NCI-H510A treated with DMSO at 0.1 percent for 48 hours (cell line): ENCODE measurements at places on chromosomes 7 and 10.

GRCh38 chr10:57968328-57969016, 299.2 kb downstream of the IPMK start:
- no peak for DNase-seq

DNA sequence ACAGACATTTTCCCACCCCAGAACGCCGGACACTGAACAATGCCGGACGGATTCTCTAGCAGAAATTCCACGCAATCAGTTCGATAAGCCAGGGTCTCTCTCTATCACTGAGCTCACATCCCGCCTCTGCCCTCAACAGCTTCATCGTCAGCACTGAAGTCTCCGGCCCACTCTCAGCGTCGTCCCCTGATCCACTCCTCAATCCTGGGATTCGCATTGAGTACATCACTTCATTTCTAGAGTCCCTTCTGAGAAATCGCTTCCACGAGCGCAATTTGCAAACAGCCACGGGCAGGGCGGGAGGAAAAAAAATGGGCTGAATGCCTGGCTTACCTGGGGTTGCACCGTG, 365 bp downstream of the YME1L1 start:
- DNase-seq, result peak; percentile 3

GRCh38 chr7:37923996-37924395, 3.6 kb downstream of the EPDR1 start:
- no peak for DNase-seq

- DNase-seq, result no peak
Measured at GRCh38 chr7:134375206-134375605, 58.5 kb upstream of the SLC35B4 start.

GRCh38 chr10:18364987-18365775, 225.0 kb downstream of the CACNB2 start:
- no peak for DNase-seq

DNA sequence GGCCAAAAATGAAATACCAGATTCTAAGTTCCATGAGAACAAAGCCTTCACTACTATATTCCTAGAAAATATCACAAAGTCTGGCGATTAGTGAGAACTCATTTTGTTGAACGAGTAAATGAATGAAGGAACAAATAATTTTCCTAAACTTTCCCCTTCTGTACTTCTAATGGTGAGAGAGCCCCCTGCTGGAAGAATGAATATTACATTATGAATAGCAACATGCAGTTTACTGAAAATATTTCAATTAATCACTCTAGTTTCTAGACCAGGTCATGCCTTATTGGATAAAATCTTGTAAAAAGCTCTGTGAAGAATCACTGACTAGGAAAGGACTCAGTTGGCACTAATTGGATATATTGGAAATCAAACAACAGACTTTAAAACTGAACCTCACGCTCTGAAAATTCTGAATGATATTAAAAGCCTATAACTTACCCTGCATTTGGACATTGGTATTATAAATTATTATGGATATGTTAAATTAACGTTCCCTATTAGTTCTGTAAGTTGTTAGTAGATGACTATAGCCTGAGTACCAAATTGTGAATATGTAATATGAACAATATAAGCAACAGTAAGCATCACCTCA, 32.4 kb upstream of the MTPN start:
- peak; percentile 49 for DNase-seq

DNA sequence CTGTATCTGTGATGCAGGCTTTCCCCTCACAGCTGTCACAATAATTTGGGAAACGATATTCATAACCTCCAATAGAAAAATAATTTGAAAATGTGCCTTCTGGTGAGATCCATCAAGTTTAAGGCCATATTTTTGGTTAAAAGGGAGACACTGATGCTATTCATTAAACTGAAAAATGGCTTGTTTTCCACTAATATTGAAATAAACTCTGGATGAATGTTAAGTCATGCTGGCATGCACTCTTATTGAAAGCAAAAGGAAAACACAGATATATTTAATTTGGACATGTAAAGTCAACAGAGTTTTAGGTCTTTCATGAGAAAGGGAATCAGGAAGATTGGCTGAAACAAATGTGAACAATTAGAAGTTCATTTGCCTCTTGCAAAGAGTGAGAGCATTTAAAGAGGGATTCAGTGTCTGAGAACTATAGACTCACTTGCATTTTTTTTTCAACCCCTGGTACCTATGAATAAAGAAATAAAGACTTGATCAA, 879.2 kb downstream of the LRMDA start:
- DNase-seq, result no peak

DNA sequence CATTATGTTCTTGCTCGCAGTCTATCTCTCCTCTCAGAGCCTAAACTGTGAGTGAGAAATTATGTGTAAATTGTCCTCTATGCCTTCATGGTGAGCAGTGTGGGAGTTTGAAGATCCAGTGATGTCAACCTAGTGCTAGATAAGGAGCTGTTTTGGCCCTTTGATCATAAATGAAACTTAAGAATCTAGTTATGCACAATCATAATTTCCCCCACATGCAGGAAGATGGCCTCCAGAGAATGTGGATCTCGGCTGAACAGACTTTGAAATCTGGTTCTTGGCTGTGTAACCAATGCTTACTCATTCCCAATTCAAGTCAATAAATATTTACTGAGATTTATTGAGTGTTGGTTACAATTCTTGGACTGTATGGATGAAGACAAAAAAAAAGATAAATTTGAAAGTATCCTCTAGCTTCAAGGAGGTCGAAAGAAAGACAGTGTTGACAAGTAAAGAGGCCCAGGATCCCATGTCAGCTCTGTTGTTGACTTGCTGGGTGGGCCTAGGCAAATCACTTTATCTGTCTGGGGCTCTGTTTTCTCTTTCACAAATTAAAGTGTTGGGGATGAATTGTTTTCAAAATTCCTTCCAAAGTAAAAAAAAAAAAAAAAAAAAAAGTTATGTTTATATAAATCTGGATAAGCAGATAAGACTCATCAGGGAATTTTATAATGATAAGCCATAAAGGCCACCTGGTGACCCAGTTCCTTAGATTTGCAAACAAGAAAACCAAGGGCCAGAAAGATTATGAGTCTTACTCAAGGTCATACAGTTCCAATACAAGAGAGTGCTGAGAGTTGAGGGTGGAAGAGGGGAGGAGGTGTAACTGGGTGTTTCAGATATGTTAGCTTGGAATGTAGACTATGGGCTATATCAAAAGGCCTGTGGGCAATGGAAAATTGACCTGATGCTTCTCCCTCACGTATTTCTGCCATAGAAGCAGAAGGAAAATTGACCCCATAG, 969.9 kb downstream of the KCNMA1 start:
- no peak for DNase-seq

DNA sequence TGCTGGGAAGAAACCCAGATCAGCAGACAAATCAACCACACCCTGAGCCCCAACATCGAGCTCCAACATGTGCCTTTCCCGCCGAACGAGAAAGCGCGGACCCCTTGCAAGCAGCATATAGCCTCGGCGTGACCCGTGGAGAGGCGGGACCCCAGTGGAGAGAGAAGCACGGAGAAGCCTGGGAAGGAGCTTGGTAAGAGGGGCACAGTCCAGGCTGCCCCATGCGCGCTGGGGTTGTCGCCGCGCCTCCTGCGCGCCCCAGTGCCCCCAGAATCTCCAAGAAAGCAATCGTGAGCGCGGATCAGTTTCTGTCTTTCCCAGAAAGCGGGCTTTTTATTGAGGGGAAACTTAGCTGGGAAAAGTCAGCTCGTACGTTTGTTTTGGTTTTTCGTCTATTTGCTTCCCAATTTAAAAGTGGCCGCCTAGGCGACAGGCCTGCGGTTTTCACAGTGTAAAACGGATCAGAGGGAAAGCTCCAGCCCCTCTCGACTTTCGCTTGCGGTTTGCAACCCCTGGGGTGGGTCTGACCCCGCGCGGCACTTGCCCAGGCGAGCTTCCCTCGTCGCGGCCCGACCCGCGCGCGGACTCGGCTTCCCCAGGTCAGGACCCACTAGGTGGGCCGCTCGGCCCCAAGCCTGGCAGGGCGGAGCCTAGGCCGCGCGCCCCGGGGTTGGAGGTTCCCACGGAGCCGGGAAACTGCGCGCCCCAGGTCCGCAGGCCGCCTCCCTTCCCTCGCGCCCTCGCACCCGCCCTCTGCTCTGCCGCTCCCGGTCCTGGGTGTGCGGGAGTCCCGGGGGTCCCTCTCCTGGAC, 31.1 kb downstream of the SKIDA1 start:
- no peak for DNase-seq

GRCh38 chr7:82036146-82036886, 266.5 kb upstream of the HGF start:
- DNase-seq, result no peak

DNA sequence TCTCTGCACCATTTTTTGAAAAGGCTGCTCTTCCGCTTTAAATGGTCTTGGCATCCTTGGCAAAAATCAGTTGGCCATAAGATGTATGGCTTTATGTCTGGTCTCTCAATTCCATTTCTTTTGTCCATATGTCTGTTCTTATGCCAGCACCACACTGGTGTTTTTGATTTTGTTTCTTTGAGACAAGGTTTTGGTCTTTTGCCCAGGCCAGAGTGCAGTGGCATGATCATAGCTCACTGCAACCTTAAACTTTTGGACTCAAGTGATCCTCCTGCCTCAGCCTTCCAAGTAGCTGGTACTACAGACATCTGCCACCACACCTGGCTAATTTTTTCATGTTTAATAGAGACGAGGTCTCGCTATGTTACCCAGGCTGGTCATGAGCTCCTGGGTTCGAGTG, 48.5 kb downstream of the ANLN start:
- no peak for DNase-seq

DNA sequence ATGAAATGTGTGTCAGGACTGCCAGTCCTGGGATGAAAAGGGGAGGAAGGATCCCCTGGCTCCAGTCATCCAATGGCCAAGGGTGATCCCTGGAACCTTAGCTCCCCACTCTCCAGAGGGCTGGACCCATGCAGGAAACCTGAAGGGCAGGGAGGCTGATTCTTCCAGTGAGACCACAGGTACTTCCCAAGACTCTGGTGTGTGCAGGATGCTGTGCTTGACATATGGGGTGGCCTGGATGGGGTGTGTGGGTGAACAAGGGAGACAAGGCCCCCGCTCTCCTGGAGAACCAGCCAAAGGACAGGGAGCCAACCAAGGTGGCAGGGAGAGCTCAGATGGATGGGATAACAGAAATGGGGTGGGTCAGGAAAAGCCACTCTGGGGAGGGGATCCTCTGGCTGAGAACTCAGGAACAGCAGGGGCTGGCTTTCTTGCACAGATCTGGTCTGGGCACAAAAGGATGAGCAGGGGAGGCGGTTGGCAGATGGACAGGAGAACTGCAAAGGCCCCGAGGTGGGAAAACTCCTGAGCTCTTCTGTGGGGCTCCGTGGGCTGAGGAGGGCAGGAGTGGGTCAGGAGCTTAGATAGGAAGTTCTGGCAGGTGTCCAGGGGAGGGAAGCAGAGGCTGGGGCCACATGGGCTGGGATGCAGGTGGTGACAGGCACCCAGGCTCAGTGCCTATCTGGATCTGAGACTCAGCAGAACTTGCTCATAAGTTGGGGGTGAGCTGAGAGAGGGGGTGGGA, 100.6 kb downstream of the ARHGAP22 start:
- no peak for DNase-seq

GRCh38 chr7:36911788-36912187, 187.5 kb upstream of the AOAH start:
- DNase-seq, result peak; percentile 86

DNA sequence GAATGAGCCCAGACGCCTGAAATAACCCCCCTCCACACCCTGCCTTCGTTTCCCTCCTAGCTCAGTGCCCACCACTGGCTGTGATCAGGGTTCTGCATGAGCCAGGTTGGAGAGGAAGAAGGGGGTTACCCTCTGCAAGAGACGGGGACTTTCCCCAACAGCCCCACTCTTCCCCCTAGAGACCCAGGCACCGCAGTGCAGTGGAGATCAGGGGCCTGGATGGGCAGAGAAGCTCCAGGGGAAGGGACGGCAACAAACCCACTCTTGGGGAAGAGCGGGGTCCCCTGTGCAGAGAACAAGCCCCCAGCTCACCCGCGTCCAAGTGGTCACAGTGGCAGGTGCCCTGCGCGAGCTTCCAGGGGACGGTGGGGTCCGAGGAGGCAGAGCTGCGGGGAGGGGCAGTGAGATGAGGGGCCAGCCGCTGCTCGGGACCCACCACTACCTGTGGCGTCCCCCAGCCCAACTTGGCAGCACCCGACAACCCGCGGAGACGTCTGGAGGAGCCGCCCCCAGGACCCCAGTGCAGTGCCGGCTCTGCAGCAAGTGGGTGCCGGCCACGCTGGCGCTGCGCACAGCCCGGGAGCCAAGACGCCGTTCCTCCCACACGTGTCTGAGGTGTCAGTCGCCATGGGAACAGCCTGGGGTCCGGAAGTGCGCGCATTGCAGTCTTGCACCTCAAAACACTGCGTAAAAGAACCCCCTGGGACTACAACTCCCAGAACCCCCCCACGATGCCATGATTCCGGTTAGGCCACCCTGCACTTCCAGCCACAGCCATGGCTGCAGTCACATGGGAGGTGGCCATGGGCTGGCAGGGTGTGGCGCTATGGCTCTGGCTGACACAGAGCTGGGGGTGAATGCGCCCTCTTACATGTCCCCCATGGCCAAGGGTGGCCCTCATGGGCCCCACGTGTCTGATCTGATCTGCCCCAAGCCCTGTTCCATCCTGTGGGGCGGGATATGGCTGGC, 45.8 kb upstream of the WIPI2 start:
- no peak for DNase-seq

- no peak for DNase-seq
Measured at GRCh38 chr10:30819341-30820181, 190.0 kb upstream of the LYZL2 start.

- DNase-seq, result no peak
Measured at GRCh38 chr7:26680587-26680986, 183.8 kb downstream of the SKAP2 start.

DNA sequence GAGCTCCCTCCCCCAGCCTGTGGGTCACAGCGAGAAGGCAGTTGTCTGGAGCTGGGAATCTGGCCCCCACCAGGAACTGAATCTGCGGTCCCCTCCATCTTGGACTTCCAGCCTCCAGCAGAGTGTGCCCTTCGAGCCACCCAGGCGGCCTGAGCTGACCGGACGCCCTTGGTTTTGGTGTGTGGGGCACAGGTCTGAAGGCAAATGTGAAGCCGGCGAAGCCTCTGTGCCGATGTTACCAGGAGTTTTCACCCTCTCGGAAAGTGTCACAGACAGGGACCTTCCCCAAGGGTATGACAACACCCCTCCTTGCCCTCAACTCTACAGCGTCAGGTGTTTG, 109.1 kb downstream of the DNAJB6 start:
- no peak for DNase-seq

GRCh38 chr7:117262546-117262945, 60.3 kb downstream of the WNT2 start:
- no peak for DNase-seq

GRCh38 chr7:47504551-47505311, 77.2 kb downstream of the TNS3 start:
- no peak for DNase-seq

GRCh38 chr7:135662123-135662372, 266 bp upstream of the STMP1 start:
- no peak for DNase-seq

DNA sequence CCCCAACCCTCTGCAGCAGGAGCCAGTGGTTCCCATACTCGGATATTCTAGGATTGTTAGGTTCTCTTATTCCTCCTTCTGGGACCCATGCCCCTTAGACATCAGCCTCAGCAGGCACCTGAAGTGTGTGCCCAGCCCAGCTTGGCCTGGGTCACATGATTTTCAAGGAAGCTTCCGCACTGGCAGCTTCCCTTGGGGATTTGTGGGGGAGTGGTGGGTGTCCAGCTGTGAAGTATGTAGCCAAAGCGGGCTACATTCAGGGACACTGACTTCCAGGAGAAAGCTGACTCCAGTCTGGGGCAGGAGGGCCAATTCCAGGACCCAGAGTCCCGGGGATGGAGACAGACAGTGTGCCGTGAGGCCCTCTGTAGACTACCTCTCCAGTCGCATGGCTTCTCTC, 1.3 kb downstream of the LDB1 start:
- no peak for DNase-seq

GRCh38 chr7:83976302-83976701, 218.3 kb downstream of the SEMA3A start:
- DNase-seq, result peak; percentile 17

- no peak for DNase-seq
Measured at GRCh38 chr10:92239600-92240288, 51.1 kb downstream of the CPEB3 start.
